Astrocyte (in vitro differentiated cells and primary cell): ENCODE measurements at places on chromosomes 7 and 10. TPM values are rescaled to one million over a fixed set of nuclear protein-coding genes. Genes with fewer than 3 reads are reported as not detected.

GRCh38 chr7:44508328-44509030 lies 18.0 kb upstream of the NUDCD3 start:
- DNase-seq = no peak

DNA sequence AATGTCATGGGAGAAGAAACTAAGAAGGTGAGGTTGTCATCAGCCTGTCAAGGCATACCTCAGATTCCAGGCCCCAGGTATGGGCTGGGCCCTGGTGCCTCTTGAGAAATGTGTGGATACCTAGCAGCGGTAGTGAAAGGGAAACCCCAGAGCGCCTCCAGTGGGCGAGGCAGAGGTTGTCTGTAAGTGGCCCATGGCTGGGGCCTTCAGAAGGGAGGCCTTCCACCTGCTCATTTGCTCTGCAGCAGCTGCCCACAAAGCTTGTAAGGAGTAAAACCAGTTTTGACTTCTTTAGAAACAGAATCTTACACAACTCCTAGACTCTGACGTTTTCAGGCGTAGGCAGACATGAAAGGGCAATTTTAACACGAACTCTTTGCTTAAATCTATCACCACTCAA lies 509.9 kb downstream of the PARD3 start:
- DNase-seq = no peak

DNA sequence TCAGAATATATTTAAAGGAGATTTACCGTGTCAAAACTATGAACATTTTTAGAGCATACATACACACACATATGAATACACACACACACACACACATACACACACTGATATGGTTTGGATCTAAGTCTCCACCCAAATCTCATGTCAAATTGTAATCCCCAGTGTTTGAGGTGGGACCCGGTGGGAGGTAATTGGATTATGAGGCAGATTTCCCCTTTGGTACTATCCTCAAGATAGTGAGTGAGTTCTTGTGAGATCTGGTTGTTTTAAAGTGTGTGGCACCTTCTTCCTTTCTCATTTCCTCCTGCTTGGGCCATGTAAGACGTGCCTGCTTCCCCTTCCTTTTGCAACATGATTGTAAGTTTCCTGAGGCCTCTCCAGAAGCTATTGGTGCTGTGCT lies 515.0 kb upstream of the ZMIZ1 start:
- no peak for DNase-seq

- no peak for DNase-seq
Observed at GRCh38 chr10:69835875-69836730, 34.4 kb downstream of the COL13A1 start.

- no peak for DNase-seq
Observed at GRCh38 chr7:157866336-157866924, 529.6 kb downstream of the DNAJB6 start.

DNA sequence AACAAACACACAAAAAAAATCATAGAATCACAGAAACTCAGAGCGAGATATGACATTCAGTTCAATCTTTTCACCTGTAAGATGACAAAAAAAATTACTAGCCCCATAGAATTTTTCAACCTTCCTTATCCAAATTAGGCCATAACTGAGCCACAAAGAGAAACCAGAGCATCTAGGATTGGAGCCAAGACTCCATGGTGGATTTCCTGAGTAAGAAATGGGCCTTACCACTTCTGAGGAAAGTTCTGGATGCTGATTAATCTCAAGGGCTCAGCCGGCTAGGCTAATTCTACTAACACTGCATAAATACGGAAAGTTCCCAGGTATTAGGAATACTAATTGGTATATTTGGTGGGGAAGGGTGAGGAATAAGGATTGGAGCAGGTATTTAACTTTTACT lies 16.8 kb downstream of the LIPM start:
- peak; percentile 70 for DNase-seq

DNA sequence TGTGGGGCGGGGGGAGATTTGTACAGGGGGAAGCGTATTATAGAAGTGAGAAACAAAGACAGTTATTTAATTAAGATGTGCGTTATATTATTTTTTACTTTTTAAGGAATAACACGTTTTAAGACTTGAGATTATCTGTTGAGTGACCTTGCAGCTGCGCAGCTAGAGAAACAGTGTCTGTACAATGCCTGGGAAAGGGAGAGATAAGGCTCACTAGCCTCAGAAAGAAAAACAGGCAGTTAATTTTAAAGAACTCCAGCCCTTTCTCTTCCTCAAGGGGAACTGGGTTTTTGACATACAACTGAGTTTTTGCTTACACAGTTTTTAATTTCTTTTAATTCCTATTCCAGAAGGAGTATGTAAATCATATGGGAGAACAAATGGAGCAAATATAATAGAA lies 50.7 kb downstream of the LMBR1 start:
- no peak for DNase-seq

GRCh38 chr10:77299320-77299719 lies 338.3 kb downstream of the KCNMA1 start:
- no peak for DNase-seq

GRCh38 chr10:29617880-29618340 lies 16.9 kb downstream of the SVIL start:
- no peak for DNase-seq

- peak; percentile 22 for DNase-seq
Observed at GRCh38 chr10:31083765-31084184, 52.1 kb upstream of the ZNF438 start.

GRCh38 chr7:110590415-110590814 lies 500.5 kb upstream of the LRRN3 start:
- no peak for DNase-seq

DNA sequence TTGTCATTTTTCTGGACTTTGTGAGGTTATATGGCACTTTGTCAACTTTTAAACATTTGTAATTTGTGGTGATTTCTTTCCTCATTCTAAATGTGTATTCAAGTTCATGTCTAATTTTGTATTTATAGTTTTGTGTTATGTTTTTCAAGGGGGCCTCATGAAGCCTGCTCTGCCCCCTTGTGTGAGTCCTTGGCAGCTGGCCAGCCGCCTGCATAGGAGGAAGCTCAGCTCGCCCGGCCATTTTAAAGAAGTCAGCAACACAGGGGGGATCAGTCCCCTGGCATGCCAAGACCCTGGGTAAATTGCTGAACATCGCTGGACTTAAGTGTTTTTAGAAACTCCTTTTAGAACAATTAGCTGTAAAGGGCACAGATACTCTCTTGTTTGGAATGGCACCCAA lies 123.0 kb downstream of the ANLN start:
- no peak for DNase-seq

- DNase-seq = no peak
Observed at GRCh38 chr7:123867225-123867624, 22.3 kb downstream of the HYAL4 start.

DNA sequence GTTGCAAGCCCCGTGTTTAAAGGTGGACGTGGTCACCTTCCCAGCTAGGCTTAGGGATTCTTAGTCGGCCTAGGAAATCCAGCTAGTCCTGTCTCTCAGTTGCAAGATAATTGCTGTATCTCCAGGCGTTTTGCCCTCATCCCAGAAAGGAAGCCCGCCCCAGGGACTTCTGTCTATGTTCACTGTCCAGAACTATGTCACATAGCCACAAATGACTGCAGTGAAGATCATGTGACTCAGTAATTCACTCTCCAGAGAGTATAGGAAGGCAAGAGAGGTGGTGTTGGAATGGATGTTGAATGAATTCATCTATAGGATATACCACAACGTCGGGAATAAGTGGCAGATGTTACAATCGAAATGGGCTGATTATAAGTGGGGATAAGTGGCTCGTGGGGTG lies 349 bp upstream of the ERVW-1 start:
- no peak for DNase-seq

- peak; percentile 4 for DNase-seq
Observed at GRCh38 chr10:45673074-45673648, 589 bp upstream of the ZFAND4 start.

DNA sequence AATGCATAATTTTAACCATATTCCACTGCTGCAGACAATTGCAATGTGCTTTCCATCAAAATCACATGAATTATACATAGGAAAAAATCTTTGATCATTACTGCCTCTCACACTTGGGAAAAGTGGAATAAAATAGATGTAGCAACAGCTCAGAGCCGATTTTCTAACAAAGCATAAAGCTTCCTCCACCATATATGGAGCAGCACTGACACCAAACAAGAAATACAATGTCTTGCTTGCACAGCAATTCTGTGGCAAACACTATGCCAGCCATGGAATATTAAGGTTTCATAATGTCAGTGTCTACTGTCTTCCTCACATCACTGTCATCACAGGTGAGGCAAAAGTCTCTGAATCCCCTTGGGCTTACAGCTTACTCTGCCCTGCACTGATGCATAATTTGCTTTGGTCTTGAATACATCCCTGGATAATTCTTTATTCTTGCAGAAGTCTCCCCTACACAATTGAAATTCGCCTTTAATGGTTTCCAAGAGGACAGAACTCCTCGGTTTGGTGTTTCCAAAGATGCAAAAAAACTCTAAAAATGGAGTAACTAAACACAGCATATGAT lies 198.5 kb downstream of the CACNA2D1 start:
- DNase-seq = no peak

DNA sequence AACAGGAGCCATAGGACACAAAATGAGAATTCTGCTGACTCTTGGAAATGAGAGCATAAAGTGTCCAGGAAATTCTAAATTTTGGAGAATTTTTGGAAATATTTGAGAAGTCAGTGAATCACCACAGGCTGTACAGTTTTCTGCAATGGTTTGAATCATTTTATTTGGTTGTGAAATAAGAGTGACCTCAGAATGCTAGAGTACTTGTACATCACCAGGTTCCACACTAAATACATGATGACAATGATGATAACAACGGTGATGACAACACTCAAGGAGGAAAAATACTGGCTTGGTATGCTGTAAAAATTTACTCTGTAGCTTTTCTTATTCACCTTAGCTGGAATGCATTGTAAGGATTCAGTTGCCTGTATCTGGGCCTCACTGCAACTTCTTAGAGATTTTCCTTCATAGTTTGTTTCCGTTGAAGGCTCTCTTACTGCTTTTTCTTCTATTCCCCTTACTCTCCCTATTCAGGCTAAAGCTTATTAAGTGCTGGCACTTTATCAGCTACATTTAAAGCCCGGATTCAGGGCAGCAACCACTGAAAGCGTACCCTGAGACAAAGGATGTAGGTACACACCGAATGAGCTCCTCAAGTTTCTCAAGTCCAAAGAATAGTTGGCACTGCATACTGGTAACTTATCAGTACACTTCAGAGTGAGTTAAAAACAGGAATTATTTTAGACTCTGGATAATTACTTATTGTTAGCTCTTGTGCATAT lies 30.2 kb upstream of the NME8 start:
- no peak for DNase-seq

GRCh38 chr7:96224685-96225084 lies 97.2 kb downstream of the SLC25A13 start:
- DNase-seq = no peak

DNA sequence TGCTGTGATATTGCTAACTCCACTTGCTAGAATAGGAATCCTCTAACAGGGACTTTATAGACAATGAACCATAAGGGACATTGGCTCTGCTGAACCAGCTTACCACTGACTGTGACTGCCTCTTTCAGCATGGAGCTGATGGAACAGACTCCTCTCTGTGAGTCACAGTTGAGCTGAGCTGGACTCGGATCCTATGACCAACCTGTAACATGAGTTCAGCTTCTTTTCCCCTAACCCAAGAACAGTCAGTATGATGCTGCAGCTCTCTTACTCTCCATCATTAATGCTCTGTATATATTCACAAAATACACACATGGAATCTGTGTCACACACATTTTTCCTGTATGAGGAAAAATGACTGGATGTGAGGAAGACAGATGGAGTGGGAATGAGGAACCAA lies 177.9 kb upstream of the BET1 start:
- DNase-seq = peak; percentile 90

- no peak for DNase-seq
Observed at GRCh38 chr10:110864662-110865140, 7.0 kb upstream of the PDCD4 start.

DNA sequence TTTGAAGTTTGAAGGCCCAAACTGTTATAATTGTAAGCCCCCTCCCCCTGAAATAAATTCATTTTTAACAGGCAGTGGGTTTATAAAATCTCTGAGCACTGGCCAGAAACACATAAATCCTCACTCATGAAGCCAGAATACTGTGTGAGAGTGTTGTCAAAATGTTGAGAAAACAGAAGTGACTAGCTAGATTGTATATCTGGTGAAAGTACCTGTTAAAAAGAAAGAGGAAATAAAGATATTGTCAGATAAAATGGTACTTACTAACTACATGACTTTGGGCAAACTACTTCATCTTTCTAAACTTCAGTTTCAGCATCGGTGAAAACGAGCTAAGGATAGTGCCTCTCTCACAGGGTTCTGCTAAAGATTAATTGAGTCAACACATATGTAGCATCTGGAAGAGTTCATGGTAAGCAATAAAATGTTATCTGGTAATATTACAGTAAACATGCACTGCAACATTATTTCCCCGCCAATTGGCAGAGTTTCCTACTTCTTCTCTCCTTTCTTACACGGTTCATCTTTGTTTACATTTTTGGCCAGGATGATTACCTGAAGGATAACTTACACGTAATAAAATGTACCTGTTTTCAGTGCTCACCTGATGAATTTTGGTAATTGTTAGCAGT lies 202.5 kb upstream of the CHRM2 start:
- no peak for DNase-seq

DNA sequence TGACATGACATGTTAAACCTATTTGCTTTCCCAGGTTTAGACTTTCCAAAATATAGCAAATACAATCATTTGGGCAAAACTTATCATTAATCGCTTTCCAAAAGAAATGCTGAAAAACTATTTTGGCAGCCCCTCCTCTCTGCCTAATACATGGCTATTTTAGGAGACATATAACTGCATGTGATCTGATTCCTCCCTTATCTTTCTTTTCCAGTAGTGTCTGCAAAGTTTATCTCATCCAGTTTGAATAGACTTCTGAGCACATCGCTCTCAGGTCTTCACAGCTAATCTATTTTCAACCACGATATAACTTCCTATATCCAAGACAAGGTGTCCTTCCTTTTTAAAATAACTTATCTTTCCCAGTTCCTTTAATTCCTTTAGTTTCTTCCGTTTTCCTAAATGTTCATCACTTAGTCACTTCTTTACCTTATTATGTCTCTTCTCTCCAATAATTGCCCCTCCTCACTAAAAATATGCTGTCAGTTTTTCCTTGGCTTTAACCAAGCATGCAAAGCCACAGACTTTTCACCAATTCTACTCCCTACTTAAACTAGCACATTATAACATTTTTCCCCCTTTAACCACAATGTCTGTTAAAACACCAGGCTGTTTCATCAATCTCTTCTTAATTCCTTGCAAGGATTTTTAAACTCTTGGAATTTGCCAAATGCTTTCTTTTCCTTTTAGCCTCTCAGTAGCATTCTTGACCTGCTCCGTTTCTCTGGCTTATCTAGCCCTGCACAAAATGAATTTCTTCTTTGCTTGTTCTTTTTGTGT lies 24.4 kb downstream of the GNG11 start:
- DNase-seq = peak; percentile 87

PLXNA4 gene
- total RNA-seq = 3.3 and 4.3 TPM in 2 replicates

AMZ1 gene
- total RNA-seq = 3.4 and 5.7 TPM in 2 replicates

GTF2IRD1 gene
- 19.3 and 20.4 TPM in 2 replicates for total RNA-seq

THSD7A gene
- total RNA-seq = 1.4 and 3.5 TPM in 2 replicates

LFNG gene
- 58.6 and 76.9 TPM in 2 replicates for total RNA-seq

CCDC172 gene
- not detected in 2 replicates for total RNA-seq
